ENCODE measurements at places on chromosomes 4 and X.

- no peak overlapping the region for H3K4me3 ChIP-seq
- H3K27me3 ChIP-seq: no peaks in the 10 kb centered on the region
- DNase-seq: no peak
- no peak overlapping the region for H3K27ac ChIP-seq
- H3K36me3 ChIP-seq: no peaks in the 10 kb centered on the region
Measured at GRCh38 chr4:39655876-39656275, 17.2 kb upstream of the SMIM14 start.

DNA sequence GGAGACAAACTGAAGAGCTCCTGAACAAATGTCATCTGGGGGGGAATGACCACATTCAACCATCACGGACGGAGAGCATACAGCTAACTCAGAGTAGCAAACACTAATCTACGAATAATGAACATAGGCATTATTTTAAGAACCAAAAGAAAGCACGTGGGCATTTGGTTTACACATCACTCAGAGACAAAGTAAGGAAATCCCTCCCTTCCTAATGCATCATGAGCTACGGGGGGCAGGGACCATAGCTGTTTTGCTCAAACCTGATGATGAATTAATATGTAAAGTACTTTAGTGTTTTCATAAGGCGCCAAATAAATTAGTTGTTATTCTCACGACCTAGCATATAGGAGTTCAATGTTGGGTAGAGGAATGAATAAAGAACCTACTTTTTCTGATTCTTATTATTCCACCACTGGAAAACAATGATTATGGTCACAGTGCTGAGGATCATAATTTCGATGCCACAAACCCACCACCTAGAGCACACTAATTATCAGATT, 11.7 kb upstream of the TMEM156 start:
- peaks cover 52% of the 10 kb centered on the region for H3K4me1 ChIP-seq
- H3K27ac ChIP-seq: peak overlapping the region; percentile 81
- no peak for DNase-seq
- H3K4me3 ChIP-seq: peak overlapping the region; percentile 83

DNA sequence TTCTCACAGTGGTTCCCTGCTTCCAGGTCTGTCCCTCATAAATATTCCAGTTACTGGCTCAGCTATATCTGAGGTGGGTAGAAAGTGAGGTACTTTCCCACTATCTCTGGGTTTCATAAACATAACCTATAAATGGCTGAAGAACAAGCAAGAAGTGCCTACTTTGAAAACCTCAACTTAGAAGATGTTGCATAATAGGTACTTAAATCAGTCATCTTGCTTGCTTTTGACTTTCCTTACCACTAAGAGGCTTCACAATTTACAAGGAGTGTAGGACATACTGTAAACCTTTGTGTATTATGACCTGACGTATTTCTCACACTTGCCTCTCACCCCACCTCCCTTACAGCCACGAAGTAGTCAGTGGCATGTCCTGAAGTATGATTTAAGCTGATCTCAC, 145.9 kb downstream of the PCDH19 start:
- H3K27ac ChIP-seq: no peak overlapping the region
- no peaks in the 10 kb centered on the region for H3K36me3 ChIP-seq
- no peak for DNase-seq
- no peaks in the 10 kb centered on the region for H3K4me1 ChIP-seq

GRCh38 chrX:132171881-132172280, 44.1 kb upstream of the FRMD7 start:
- no peaks in the 10 kb centered on the region for H3K36me3 ChIP-seq
- no peaks in the 10 kb centered on the region for H3K27me3 ChIP-seq
- no peaks in the 10 kb centered on the region for H3K4me1 ChIP-seq
- DNase-seq: no peak
- no peak overlapping the region for H3K4me3 ChIP-seq

DNA sequence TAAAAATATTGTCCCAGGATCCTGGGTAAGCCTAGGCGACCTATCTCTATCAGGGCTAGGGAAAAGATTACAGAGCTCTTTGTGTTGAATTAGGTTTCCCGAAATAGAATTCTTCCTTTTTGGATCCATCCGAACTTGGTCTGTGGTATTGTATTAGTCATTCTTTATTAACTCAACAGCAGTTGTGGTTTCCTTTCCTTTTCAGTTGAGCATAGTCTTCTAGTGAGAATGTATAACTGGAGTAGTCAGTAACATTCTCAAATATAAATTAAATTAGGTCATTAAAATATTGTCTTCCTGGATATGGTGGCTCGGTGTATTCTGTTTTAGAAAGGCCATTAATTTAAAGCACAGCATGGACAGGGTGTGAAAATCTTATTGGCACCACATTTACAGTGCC, 520.4 kb downstream of the NLGN4X start:
- no peaks in the 10 kb centered on the region for H3K4me1 ChIP-seq
- no peaks in the 10 kb centered on the region for H3K27me3 ChIP-seq
- no peak overlapping the region for H3K27ac ChIP-seq

DNA sequence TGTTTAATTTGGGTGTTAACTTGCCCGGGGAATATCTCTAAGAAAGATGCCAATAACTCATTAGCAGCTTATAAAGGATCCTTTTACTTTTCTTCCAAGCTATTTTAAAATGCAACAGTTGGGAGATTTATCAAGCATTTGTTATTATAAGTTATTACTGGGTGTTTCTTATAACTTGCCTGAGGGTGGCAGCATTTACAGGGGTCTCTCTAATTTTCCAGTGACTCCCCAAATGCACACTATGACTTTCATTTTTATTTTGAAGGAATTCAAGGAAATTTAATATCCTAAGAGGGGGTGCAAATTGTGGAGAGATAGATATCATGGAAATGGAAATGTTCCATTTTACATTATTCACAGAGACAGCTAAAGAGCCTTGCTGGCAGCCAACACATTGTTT, 138.0 kb downstream of the PDGFRA start:
- H3K36me3 ChIP-seq: no peaks in the 10 kb centered on the region
- H3K27ac ChIP-seq: no peak overlapping the region
- H3K27me3 ChIP-seq: peaks cover 3% of the 10 kb centered on the region
- DNase-seq: no peak
- no peaks in the 10 kb centered on the region for H3K4me1 ChIP-seq
- H3K4me3 ChIP-seq: no peak overlapping the region

- H3K36me3 ChIP-seq: no peaks in the 10 kb centered on the region
- no peak overlapping the region for H3K4me3 ChIP-seq
- H3K27ac ChIP-seq: no peak overlapping the region
- DNase-seq: peak; percentile 14
Measured at GRCh38 chrX:101759000-101759399, 99.3 kb upstream of the ARMCX2 start.

DNA sequence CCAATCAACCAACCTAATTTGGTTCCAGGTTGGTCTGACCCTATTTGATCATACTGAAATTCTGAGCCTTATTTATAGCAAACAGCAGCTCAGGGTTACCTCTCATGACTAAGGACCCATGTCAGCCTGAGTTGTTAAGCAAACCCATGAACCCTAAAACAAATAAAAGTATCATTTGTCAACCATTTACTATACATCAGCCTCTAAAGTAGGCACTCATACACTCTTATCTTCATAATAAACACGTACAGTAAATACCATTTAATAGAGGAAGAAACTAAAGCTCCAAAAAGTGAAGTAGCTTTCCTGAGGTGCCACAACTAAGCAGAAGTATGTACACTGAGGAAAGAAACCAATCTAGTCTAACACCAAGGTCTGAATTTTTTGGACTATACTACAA, 25.2 kb downstream of the MANBA start:
- peaks cover 34% of the 10 kb centered on the region for H3K36me3 ChIP-seq
- no peak for DNase-seq

GRCh38 chr4:10673817-10674369, 10.7 kb downstream of the CLNK start:
- H3K4me3 ChIP-seq: no peak overlapping the region
- peaks cover 2% of the 10 kb centered on the region for H3K36me3 ChIP-seq
- H3K4me1 ChIP-seq: peaks cover 27% of the 10 kb centered on the region
- no peak for DNase-seq
- H3K27ac ChIP-seq: no peak overlapping the region

DNA sequence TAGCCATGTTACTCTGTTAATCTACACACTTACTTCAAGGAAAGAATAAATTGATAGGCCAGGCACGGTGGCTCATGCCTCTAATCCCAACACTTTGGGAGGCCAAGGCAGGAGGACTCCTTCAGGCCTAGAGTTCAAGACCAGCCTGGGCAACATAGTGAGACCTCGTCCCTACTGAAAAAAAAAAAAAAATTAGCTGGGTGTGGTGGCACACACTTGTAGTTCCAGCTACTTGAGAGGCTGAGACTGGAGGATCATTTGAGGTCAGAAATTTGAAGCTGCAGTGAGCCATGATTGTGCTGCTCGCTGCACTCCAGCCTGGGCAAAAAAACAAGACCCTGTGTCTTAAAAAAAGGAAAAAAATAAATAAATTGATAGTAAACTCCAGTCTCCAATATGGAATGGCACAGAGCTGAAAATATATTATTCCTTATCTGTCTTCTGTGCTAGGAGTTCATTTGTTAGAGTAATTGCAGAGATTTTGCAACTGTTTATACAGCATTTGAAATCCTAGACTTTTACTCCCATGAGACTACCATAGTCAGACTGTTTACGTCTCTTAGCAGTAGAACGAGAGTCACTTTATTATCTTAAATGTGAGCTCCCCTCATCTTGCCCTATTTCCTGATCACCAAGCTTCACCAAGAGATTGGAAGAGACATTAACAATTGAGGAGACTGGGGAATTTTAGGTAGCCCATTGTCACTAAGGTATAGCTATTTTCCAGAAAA, 18.8 kb upstream of the TMEM131L start:
- peaks cover 22% of the 10 kb centered on the region for H3K4me1 ChIP-seq
- no peak overlapping the region for H3K27ac ChIP-seq
- no peaks in the 10 kb centered on the region for H3K36me3 ChIP-seq
- no peak overlapping the region for H3K4me3 ChIP-seq
- DNase-seq: no peak
- no peaks in the 10 kb centered on the region for H3K27me3 ChIP-seq

DNA sequence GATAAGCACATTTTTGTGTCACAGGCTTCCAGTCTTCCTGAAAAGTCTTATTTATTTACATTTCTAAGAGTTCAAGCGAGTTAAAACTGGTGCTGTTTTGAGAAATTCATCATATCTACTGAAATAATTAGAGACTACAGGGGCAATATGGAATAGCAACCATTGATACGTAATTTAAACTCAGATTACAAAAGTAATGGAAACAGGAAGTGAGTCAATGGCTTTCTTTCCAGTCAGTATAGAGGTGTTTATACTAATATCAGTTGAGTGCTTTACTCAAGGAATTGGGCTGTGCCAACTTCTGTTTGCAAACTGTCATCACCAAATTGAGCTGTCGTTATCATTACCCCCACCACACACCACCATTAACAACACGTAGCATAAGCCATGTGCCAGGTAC, 222.7 kb downstream of the COL25A1 start:
- H3K36me3 ChIP-seq: no peaks in the 10 kb centered on the region
- no peak for DNase-seq

DNA sequence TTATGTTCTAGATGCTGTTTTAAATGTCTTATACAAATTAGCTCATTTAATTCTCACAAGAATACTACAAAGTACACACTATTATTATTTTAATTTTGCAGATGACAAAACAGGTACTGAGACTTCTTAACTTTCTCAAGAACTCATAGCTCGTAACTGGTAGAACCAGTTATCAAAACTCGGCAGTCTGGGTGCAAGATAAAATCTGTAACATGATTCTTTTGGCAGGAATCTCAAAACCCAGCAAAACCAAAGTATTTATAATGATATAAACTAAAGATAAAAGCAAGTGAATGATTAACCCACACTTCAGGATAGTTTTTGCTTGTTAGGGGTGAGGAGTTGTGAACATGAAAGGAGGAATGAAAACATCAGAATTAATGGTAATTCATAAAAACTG, 27.6 kb downstream of the CLNK start:
- no peak for DNase-seq
- peaks cover 26% of the 10 kb centered on the region for H3K4me1 ChIP-seq
- peak overlapping the region; percentile 14 for H3K4me3 ChIP-seq
- H3K27ac ChIP-seq: no peak overlapping the region
- H3K27me3 ChIP-seq: no peaks in the 10 kb centered on the region

- no peak overlapping the region for H3K27ac ChIP-seq
- H3K4me3 ChIP-seq: no peak overlapping the region
- DNase-seq: no peak
- H3K27me3 ChIP-seq: no peaks in the 10 kb centered on the region
- H3K36me3 ChIP-seq: no peaks in the 10 kb centered on the region
Measured at GRCh38 chr4:19130866-19131265, 1109.3 kb upstream of the LCORL start.

DNA sequence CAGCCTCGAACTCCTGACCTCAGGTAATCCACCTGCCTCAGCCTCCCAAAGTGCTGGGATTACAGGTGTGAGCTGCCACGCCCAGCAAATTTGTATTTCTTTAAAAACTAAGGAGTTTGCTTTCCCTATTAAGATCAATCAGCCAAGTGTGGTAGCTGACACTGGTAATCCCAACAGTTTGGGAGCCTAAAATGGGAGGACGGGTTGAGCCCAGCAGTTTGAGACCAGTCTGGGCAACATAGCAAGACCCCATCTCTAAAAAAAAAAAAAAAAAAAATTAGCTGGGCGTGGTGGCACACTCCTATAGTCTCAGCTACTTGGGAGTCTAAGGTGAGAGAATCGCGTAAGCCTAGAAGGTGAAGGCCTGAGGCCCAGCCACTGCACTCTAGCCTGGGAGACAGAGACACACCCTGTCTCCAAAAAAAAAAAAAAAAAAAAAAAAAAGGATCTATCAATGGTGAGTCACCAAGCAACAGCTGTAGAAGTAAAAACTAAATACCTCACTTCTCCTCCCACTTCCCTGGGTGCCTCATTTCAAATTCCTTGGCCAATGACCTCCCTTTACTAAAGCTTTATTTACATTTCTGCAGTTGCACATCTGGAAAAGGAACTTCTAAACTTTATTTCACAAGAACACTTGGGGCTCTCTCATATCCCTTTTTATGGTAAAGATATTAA, 54.5 kb downstream of the LDB2 start:
- no peak overlapping the region for H3K27ac ChIP-seq
- no peaks in the 10 kb centered on the region for H3K36me3 ChIP-seq
- no peaks in the 10 kb centered on the region for H3K27me3 ChIP-seq
- H3K4me1 ChIP-seq: no peaks in the 10 kb centered on the region

GRCh38 chr4:17613761-17614415, 553 bp upstream of the MED28 start:
- H3K27ac ChIP-seq: peak overlapping the region; percentile 95
- peak overlapping the region; percentile 93 for H3K4me3 ChIP-seq
- peaks cover 3% of the 10 kb centered on the region for H3K27me3 ChIP-seq
- H3K36me3 ChIP-seq: peaks cover 22% of the 10 kb centered on the region
- no peak for DNase-seq

DNA sequence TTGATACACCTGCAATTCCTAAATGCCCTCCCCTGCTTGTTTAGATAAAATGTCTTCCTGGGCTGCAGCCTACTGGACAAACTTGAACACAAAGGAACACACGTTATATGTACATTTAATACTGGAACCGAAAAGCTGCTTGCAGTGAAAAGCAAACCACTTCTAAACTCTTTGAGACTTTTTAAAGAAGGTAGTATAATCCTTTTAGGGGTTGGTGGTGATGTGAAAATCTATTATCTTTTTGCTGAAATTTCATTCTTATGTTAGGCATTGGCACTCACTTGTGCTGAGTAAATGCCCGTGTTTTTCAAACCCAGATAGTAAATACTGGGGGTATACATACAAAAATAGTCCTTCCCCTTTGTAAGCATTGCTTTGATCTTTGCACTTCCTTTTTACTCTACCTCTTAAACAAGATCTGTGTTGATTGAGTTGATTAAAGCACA, 2.2 kb downstream of the NFKB1 start:
- H3K4me3 ChIP-seq: peak overlapping the region; percentile 89
- H3K36me3 ChIP-seq: peaks cover 44% of the 10 kb centered on the region
- H3K4me1 ChIP-seq: peaks cover 46% of the 10 kb centered on the region
- no peaks in the 10 kb centered on the region for H3K27me3 ChIP-seq
- no peak for DNase-seq

GRCh38 chrX:30690330-30690729, 37.1 kb downstream of the GK start:
- no peaks in the 10 kb centered on the region for H3K27me3 ChIP-seq
- peaks cover 45% of the 10 kb centered on the region for H3K36me3 ChIP-seq
- no peak for DNase-seq
- H3K27ac ChIP-seq: no peak overlapping the region
- no peaks in the 10 kb centered on the region for H3K4me1 ChIP-seq
